ENCODE measurements at places on chromosomes 2 and 18.

- no peak for DNase-seq
Observed at GRCh38 chr2:68248361-68248760, 4.0 kb downstream of the PPP3R1 start.

DNA sequence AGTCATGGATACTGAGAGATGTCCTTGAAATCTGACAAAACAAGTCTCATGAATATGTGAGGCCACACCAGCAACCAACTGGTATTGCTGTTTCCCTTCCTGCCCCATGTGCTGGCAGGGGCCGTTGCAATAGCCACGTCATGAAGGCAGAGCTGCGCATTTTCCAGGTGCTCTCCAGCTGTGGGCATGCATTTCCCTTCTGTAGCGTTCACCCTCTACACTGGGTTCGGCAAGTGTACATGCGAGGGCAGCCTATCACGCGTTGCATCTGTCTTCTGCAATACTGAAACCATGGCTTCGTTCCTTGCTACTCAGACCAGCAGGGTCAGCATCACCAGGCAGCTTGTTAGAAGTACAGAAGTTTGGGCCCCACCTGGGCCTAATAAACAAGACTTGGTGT lies 17.4 kb downstream of the ARL4C start:
- DNase-seq, result no peak

GRCh38 chr2:135773917-135774316 lies 32.3 kb downstream of the UBXN4 start:
- DNase-seq, result no peak

DNA sequence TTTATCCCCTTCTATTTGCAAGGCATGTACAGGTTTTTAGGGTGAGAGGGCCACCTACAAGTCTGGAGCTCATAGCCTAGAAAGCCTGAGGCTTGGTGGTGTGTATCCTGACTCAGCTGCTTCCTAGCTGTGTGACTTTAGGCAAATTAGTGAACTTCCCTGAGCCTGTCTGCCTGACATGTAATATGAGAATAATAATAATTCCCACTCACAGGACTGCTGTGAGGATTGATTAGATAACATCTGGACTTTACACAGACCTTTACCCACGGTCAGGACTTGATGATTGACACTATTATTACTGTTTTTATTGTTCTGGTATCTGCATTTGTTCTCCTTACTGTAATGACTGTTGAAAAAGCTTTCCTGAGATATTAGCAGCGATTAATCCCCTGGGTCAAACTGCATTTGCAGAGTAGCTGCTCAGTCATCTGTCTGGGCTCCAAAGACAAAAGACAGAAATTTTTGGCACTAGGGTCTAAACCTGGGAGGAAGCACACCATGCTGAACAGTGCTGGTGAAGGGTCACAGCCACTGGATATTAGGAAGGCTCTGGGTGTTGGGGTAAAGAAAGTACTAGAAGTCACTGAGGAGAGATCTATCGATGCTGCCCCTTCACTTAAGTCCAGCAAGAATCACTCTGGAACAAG lies 276.5 kb upstream of the FN1 start:
- no peak for DNase-seq

GRCh38 chr18:79802298-79802697 lies 4.6 kb downstream of the KCNG2 start:
- DNase-seq, result no peak

- no peak for DNase-seq
Observed at GRCh38 chr18:5419601-5420000, 124.1 kb upstream of the ZBTB14 start.

- no peak for DNase-seq
Observed at GRCh38 chr2:219521066-219521880, 7.0 kb downstream of the ASIC4 start.

DNA sequence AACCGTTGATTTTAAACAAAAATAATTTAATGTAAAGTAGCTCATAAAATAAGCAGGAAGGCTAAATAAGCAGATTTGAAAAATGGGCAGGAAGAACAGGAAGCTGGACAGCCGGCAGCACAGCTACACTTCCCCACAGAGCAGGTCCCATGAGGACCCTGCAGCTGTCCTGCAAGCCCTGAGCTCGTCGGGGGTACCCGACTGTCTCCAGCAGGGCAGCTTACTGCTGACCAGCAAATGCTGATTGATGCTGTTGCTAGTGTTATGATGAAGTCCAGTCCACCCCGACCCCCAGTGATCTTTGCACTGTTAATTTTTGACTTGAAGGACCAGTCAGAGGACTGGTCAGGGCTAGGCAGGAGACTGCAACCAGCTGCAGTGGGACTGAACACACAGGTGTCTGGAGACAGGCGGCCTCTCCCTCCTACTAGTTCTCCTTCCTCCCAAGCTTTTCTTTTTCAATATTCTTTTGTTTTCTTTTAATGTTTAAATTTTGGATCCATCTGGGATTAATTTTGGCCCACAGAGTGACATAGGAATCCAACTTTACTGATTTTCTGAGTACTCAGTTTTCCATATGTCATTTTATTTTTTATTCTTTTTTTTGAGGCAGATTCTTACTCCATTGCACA lies 27.7 kb downstream of the POLE4 start:
- DNase-seq, result no peak

GRCh38 chr2:162243294-162243693 lies at the start of gene FAP:
Gene FAP (minus strand): TSS chr2:162243445. CDS start chr2:162243327, 118 bp downstream.
- DNase-seq, result no peak

DNA sequence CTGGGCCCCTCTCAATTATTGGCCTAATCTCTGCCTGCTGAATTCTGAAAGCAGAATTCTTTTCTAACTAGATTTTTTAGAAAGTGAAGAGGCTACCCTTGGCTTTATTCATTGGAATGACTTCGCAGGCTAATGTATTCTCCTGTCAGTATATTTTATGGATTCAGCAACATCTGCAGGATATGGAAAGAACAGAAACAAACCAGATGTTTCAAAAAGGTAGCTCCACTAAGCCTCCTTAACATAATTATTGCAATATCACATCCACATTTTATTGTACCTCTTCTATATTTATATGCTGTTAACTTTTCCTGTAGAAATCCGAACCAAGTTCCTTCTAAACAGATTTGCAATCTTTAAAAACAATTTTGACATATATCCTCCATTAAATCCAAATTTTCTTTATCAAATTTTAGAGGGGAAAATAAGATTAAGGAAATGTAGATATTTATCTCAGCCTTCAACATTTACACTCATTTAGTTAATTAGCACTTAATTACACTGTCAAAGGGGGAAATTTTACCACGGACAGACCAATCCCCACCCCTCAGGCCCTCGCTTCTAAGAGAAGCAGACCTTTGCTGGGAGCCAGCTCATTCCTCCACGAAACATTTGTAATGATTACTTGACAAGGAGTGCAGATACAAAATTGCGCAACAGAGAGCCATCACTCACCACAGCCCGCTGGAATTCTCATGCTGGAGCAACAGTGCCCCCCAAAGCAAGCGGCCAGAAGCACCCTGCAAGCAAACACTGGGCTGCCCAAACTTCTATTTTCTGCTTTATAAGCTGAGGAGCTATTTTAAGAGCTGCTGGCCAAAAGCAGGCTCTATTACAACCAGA lies 253.4 kb downstream of the ETAA1 start:
- DNase-seq, result no peak

DNA sequence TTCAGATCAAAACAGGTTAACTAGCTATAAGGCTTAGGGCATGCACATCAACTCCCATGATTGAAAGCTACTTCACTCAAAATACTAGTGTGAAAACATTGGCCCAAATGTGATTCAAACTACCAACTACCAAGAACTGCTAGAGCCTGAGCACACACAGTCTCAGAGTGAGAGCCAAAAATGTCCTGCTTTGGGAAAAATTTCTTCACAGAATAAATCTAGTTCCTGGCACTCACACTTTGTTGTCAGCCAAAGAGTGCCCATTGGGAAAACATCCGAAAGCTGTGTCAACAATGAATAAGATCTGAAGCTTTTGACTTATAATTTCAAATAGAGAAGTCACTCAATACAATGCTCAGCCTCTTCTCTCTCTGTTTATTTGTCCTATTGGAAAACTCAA lies 182.7 kb downstream of the LRATD1 start:
- no peak for DNase-seq

GRCh38 chr2:85446296-85447221 lies 28.0 kb downstream of the SH2D6 start:
- DNase-seq, result no peak

GRCh38 chr2:109129356-109129920 lies 433 bp downstream of the SH3RF3 start:
- no peak for DNase-seq

- DNase-seq, result peak; percentile 90
Observed at GRCh38 chr2:65382776-65383357, 49.5 kb downstream of the SPRED2 start.

- no peak for DNase-seq
Observed at GRCh38 chr18:62045316-62045715, 141.5 kb downstream of the PIGN start.

DNA sequence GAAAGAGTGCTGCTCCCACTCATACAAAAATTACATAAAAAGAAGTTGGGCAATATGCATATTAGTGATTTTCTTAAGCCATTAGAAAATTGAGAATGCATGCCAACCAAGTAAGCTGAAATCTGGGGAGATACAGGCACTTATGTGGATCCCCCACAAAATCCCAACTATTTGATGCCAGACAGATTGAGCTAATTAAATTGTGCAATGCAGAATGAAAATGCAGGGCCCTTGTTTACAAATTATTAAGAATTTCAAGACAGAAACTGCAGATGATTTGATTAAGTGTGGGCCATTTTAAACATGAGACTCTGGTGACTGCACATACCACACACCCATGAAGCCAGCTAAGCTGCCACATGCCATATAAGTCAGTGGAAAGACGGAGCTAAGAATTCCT lies 554.5 kb downstream of the CBLN2 start:
- DNase-seq, result no peak

- no peak for DNase-seq
Observed at GRCh38 chr2:175981551-175981950, 20.5 kb downstream of the LNPK start.

DNA sequence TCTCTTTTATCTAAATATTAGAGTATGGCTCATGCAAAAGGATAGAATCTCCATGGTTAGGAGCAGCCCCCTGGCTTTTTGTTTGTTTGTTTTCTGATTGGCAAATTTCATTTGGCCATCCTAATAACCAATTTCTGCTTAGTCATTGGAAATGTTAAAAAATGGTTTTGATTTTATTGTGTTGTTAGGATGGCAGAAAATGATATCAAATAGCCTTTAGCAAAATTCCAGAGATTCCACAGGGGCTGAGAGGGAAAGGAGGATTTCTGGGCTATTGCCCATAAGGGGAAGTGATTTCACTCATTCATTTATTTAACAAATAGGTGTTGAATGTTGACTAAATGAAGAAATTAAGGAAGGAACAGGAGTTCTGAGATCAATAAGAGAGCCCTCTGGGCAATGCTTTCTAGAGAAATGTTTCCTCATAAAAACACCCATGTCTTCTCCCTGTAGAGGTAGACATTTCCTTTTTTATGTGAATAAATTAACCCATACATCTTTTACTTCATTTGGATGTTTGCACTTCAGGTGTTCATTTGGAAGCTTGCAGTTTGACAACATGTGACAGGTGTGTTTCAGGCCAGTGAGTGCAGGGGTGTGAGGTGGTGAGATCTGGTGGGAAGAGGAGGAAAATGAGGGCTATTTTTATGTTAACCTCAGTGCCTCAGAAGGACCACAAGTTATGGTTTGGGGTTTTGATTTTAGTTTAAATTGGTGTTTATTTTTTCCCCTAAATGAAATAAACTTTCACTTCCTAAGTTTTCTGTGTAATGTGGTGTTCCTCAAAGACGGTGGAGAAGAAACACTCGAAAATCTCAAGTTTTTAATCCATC lies 61.7 kb upstream of the EPC2 start:
- no peak for DNase-seq

DNA sequence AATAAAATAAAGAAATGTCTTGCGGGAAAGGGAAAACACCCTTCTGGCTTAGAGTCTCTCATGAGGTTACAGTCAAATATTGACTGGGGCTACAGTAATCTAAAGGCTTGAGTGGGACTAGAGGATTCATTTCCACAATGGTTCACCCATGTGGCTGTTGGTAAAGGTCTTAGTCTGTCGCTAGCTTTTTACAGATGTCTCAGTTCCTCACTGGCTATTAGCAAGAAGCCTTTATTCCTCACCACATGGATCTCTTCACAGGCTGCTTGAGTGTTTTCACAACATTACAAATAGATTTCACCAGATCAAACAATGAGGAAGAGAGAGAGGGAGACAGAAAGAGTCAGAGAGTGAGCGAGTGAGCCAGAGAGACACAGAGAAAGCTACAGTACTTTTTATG lies 8.3 kb upstream of the ZC3H15 start:
- no peak for DNase-seq

DNA sequence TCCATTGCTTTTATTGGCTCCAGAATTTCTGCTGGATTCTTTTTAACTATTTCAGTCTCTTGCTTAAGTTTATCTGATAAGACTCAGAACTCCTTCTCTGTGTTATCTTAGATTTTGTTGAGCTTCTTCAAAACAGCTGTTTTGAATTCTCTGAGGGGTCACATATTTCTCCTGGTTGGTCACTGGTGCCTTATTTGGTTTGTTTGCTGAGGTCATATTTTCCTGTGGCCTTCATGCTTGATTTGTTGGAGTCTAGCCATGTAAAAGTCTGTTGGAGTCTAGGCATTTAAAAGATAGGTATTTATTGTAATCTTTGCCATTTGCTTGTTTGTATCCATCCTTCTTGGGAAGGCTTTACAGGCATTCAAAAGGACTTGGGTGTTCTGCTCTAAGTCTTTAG lies 398.7 kb downstream of the DSEL start:
- DNase-seq, result no peak

GRCh38 chr2:19256121-19256601 lies 102.3 kb downstream of the OSR1 start:
- DNase-seq, result no peak

DNA sequence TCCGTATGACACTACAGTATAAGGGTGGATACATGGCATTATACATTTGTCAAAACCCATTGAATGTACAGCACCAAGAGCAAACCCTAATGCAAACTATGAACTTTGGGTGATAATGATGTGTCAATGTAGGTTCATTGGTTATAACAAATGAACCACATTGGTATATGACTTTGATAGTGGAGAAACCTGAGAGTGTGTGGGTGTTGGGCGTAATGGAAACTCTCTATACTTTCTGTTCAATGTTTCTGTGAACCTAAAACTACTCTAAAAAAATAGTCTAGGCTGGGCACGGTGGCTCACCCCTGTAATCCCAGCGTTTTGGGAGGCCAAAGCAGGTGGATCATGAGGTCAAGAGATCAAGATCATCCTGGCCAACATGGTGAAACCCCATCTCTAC lies 6.5 kb upstream of the ACTG2 start:
- DNase-seq, result no peak

All from GM06990 (cell line).